Ecto neural progenitor cell (in vitro differentiated cells): ENCODE measurements at places on chromosomes 5 and 9.

DNA sequence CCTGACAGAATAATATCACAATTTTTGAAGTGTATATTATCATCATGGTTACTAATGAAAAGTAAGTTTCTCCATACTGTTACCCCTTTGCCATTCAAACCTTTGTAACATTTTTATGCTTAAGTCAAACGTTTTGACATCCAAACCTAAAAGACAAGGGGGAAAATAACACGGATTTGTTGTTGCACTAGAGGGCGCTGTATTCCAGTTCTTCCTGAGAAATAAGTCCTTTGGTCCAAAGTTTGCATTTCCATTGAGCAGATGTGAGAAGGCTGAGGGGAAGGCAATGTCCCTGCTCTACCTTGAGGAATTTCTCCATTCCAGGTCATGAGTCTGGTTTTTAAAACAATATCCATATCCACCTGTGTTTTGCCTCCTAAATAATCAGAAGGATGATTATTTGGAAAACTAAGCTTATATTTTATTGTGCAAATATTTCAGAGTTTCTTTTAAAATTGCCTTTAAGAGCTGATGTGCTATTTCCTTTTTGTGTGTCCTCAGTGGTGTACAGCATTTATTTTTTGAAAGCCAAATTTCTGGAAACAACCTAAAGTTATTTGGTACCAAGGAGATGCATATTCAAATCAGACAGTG, 9.7 kb downstream of the LECT2 start:
- DNase-seq = no peak

DNA sequence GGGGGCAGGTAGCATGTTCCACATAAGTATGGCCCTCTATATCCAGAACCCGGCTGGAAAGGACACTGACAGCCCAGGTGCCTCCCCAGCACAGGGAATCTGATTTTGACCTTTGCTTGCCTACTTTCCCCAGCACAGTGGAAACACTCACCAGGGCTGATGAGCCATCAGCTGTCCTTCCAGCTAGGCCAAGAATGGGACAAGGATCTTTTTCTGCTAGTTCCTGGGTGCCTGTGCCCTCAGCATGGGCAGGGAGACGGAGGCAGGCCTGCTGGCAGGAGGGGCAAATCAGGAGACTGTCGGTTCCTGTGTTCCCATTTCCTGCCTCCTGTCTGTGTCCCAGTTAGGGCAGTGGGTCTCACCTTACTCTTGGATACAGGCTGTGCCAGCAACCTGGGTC, 1.1 kb downstream of the CYFIP2 start:
- no peak for DNase-seq

DNA sequence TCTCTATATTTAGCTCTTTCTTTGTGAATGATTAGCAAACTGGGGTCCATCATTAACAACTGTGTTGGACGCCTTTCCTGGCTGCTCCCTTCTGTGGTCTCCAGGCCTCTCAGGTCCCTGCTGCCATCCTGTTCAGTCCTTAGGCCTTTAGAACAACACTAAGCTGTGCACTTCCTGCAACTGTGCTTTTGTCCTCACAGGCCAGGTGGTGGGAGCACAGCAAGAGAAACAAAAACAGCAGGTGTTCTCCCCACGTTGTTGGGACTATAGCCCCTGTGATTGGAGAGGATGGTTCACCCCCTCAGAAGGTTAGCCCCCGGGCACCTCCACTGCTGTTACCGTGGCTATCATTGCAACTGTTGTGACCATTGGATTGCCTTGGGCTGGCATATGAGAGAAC, 41.7 kb upstream of the CLINT1 start:
- no peak for DNase-seq

DNA sequence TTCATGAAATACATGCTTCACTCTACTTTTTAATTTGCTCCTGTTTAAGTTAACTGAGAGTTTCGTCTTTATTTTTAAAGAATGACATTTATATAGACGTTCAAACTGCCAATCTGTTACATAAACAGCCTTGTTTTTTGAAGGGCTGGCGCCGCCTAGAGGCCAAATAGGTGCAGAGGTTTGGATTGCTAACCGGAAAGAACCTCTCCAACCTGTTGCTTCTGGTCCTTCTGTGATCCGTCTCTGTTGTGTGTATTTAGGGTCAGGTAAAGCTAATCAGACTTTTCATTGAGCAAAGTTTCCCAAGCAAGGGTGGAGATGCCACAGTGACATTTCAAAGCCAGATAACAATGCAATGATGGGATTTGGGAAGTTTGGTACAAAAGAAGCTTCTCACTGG, 39.5 kb upstream of the GLIS3 start:
- DNase-seq = peak; percentile 65
